Mucosa of gallbladder (tissue), 1 donor: ENCODE measurements at places on chromosomes 7 and 10. TPM values are rescaled to one million over a fixed set of nuclear protein-coding genes. Genes with fewer than 3 reads are reported as not detected.

CYP2E1 gene
- 4.7 TPM for total RNA-seq

NAT16 gene
- total RNA-seq: not detected

ZNF277 gene
- 29.4 TPM for total RNA-seq

CFAP58 gene
- 0.12 TPM for total RNA-seq

FBXL13 gene
- total RNA-seq: 2.5 TPM

OR2A25 gene
- not detected for total RNA-seq

PNLIPRP2 gene
- 1.2 TPM for total RNA-seq

ZNF783 gene
- total RNA-seq: 17.3 TPM

NACAD gene
- total RNA-seq: 4.9 TPM

ICA1 gene
- 26.4 TPM for total RNA-seq

PVRIG gene
- 3.1 TPM for total RNA-seq

HMX2 gene
- 0.69 TPM for total RNA-seq

UNCX gene
- not detected for total RNA-seq

TRIL gene
- total RNA-seq: 1.4 TPM

ITIH2 gene
- total RNA-seq: 1.1 TPM

CCDC146 gene
- total RNA-seq: 29.7 TPM

TBRG4 gene
- 58.0 TPM for total RNA-seq
